ENCODE measurements at places on chromosomes 12 and 14. TPM values are rescaled to one million over a fixed set of nuclear protein-coding genes. Genes with fewer than 3 reads are reported as not detected.

DNA sequence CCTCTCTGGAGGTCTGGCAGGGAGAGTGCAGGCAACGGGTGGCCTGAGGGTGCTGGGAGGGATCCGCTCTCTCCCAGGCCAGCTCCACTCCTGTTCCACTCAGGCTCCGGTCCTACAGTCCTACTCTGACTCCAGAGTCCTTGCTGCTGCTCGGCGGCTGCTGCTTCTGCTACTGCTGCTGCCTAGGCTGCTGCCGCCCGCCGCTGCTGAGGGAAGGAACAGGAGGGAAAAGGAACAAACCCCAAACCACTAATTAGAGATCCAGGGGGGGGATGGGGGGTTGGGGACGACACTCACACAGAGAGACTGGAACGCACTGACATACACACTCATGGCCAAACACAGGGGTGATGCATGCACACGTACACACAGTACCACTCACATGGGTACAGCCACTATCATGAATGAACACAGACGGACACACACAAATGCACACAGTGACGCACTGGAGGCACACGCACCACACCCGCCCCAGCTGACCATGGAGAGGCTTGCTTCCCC, at the start of gene SP7:
TSS of gene SP7 (minus strand) at position 174 of the 501 bp plus-strand sequence. CDS start 708 bp downstream, outside the sequence.
- no peak for DNase-seq

- DNase-seq = no peak
Measured at GRCh38 chr14:61965030-61965745, 203.0 kb downstream of the SNAPC1 start.

DNA sequence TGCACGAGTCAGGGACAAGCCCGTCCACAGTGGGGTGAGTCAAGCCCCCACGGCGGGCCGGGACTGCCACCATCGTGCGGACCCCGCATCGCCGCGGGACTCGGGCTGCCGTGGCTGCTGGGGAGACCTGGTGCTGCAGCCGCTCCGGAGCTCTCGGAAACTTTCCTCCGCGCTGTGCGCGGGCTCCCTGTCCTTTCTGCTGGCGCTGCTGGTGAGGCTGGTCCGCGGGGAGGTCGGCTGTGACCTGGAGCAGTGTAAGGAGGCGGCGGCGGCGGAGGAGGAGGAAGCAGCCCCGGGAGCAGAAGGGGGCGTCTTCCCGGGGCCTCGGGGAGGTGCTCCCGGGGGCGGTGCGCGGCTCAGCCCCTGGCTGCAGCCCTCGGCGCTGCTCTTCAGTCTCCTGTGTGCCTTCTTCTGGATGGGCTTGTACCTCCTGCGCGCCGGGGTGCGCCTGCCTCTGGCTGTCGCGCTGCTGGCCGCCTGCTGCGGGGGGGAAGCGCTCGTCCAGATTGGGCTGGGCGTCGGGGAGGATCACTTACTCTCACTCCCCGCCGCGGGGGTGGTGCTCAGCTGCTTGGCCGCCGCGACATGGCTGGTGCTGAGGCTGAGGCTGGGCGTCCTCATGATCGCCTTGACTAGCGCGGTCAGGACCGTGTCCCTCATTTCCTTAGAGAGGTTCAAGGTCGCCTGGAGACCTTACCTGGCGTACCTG, 1.1 kb downstream of the PDE3A start:
- peak; percentile 49 for DNase-seq

GRCh38 chr12:25249931-25250738, 594 bp downstream of the KRAS start:
- peak; percentile 52 for DNase-seq

DNA sequence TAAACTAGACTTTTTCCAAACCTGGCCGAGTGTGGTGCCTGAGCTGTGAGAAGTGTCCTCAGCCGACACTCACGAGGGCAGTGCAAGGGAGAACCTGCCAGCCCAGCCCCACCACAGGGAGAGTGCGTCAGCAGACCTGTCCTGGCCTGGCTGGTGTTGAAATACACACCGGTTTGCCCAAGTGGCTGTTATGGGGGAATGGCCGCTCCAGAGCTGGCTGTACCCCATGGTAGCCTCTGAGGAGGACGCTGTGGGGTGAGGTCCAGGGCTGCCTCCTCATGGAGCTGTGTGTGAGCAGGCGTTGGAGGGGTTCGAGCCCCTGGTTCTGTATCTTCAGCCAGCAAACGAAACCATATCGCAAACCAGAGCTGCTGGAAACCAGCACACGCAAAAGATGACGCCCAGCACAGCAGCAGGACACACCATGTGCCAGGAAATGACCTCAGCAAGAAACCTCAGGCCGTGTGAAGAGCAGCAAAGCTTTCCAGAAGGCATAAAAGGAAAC, 9.4 kb downstream of the ANKRD9 start:
- peak; percentile 94 for DNase-seq

DNA sequence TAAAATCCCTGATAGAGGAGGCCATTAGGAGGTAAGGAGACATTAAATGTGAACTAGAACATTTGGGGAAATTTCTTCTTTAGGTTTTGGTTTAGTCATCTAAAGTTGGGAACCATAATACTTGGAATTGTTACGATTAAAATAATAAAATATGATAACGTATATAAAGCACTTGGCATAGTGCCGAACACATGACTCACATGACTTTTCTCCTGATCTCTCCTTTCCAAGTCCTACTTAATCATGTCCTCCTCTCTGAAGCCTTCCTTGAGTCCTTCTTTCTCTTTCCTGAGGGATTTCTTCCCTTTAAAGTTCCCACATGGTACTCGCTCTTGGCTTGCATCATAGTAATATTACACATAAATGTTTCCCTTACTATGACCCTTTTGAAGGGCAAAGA, 20.0 kb downstream of the BEST3 start:
- DNase-seq = no peak

- no peak for DNase-seq
Measured at GRCh38 chr14:30330445-30330844, 228.5 kb upstream of the G2E3 start.

GRCh38 chr14:91753501-91754128, 21.7 kb upstream of the CATSPERB start:
- no peak for DNase-seq

- peak; percentile 50 for DNase-seq
Measured at GRCh38 chr14:67636361-67636919, 16.7 kb downstream of the ARG2 start.

DNA sequence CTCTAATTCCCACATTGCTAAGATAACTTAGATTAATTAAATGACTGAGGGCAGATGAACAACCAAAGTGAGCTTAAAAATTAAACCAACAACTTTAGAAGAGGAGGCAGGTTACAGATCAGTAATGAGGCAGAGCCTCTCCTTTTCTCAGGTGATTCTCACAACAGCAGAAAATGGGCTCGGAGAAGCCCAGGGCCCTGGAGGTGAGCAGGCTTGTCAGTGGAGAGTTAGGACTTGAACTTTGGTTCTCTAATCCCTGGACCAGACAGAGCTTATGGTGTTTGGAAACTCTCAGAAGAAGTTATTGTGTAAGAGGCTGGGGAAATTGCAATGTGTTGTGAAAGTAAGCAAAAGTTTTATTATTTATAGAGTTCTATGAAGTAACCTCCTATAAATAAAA, 2.8 kb downstream of the TRHDE start:
- no peak for DNase-seq

CD163 gene
- total RNA-seq = 46.0 TPM

DYNLL1 gene
- 239 TPM for total RNA-seq

DAO gene
- total RNA-seq = not detected

PLA2G1B gene
- total RNA-seq = not detected

SLCO1B1 gene
- not detected for total RNA-seq

BATF gene
- total RNA-seq = 1.6 TPM

P2RX2 gene
- total RNA-seq = 0.45 TPM

RDH11 gene
- 72.2 TPM for total RNA-seq

Data from thyroid gland (tissue), 4 donors.